ENCODE measurements at places on chromosomes 12 and 14. TPM values are rescaled to one million over a fixed set of nuclear protein-coding genes. Genes with fewer than 3 reads are reported as not detected.

DNA sequence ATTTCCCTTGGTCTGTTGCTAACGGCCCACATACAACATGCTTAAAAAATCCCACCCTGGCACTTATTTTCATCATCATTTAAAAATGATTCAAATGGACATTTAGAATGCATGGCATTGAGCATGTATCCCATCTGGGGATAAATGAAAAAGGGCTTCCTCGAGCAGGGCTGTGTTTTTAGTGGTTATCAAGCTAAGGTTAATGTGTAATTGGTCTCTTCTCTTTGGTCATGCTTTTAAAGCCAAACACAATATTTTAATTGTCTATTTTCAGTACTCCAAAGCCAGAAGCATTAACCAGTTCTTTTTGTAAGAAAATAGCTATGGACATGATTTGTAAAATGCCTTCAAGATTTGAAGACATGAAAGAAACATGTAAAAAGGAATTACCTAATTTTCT lies 1.9 kb upstream of the TRHDE start:
- no peak for DNase-seq

DNA sequence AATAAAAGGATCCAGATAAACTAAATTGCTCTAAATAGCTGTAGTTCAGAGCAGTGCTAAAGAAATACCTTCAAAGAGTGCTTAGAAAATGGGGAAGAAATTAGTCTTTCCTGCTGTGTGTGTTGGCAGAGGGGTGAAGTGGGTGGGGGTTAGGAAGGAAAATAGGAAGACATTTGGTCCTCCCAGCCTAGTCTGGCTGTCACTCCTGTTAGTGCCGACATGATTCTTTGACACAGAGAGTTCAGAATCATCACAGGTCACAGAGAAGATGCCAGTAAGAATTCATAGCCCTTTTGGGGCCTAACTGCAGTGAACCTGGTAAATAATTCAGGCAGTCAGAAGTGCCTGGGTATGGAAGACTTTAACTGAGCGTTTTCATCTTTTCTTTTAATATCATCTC lies 74.8 kb downstream of the FLRT2 start:
- no peak for DNase-seq

GRCh38 chr12:110245369-110245772 lies 35.7 kb upstream of the ATP2A2 start:
- no peak for DNase-seq

- no peak for DNase-seq
These were observed 683.4 kb downstream of the TMEM121 start for GRCh38 chr14:106209755-106210154.

DNA sequence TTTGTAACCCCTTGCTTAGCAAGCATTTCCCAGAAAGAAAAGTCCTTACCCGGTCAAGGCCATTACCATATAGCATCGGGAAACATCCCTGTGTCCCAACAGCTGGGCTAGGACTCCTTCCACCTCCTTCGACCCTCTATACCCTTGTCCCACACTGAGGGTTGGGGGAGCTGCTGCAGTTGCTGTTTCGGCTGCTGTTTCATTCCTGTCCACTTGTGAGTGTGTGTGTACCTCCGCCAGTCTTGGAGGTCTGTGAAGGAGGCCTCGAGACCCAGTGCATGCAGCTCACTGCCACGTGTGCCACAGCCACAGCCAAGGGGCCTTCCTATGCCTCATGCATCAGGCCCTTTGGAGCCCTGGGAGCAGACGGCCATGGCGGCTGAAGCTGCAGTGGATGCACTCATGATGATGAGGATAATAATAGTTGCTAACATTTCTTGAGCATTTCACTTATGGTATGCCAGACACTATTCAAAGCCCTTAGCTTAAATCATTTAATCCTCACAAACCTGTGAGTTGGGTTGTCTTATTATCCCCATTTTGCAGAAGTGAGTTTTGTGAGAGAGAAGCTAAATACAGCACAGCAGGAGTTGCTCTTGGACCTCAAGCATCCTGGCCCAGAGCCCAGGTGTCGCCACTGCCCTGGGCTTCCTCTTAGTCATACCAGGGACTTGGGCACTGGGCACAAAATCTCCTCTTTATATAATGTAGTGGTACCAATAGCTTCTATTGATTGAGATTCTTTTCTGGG lies 156.5 kb downstream of the PRKCH start:
- DNase-seq, result peak; percentile 56

- peak; percentile 64 for DNase-seq
These were observed 188.5 kb downstream of the ALX1 start for GRCh38 chr12:85468356-85469157.

DNA sequence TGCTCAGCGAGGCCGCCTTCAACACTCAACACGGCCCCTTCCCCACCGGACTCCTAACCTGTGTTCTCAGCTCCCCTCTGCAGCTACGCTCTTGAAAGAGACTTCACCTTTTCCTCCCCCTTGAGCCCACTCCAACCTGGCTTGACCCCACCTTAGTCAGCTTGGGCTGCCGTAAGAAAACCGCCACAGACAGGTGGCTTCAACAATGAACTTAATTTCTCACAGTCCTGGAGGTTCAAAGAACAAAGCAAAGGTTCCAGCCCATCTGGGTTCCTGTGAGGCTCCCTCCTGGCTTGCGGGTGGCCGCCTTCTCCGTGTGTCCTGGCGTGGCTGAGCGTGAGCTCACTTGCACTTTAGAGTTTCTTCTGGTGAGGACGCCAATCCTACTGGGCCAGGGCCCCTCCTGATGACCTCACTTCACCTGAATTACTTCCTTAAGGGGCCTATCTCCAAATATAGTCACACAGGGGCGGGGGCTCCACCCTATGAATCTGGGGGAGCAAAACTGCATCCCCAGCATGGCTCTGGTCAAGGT lies 138.8 kb downstream of the CALM1 start:
- no peak for DNase-seq

DNA sequence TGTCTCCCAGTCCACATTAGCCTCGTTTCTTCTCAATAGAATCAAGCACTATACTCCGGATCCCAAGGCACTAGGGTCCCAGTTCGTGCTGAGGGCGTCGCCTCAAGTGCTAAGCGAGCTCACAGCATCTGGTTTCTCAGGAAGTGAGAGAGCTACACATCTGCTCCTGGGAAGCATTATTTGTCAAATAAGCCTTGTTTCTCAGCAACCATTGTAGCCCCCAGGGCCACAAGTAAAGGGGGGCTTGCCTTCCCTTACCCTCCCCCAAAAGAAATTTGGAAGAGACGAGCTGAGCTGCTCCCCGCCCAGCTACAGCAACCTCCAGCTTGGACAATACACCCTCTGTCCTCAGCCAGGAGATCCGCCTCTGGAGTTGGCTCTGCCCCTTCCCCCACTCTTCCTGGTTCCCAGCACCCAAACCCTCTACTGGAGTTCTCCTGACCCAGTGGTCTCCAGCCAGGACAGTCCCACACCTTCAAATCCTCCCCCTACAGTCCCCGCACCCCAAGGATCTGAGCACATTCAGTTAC lies 5.7 kb upstream of the TNS2 start:
- DNase-seq, result no peak

DNA sequence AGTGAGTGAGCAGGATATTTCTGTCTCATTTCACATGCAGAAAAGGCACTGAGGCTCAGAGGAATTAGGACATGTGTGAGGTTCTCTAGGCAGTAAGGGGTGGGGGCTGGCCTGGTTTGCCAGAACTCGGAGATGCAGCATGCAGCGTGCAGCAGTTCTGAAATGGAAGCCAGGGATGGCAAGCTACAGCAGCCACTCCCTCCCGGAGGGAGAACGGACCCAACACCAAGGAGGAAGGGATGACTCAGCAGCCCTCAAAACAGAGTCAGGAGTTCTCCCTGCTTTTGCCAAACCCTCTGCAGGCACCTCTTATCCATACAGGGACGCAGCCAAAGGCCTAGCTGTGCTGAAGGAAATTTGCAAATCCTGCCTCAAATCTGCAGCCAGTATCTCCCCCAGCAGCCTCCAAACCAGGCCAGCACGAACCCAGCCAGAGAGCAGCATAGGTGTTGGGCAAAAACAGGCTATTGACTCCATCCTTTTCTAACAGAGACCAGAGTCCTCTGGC lies 10.3 kb upstream of the SERPINA3 start:
- DNase-seq, result peak; percentile 71

- DNase-seq, result no peak
These were observed 7.4 kb downstream of the TTC6 start for GRCh38 chr14:37602605-37603453.

GRCh38 chr12:53113136-53113705 lies 9.9 kb downstream of the SOAT2 start:
- no peak for DNase-seq

The TMEM30B gene
- total RNA-seq, result not detected

The DCAF5 gene
- 3.9 TPM for total RNA-seq

DNA sequence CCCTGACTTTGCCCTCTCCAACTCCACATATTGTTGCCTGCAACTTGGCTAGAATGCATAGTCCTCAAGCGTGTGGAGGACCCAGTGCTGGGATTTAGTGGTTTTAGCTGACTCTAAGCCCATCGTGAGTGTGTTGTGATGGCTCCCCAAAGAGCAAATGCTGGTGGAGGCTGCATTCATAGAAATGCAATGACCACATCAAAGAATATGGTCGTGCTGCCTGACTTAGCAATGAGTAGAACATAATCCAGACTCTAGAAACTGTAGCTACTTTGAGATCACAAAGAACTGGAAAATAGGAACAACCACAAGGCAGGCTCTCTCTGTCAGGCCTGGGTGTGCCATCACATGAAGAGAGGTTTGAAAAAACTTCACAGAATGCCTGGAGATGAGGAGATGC lies 1.3 kb downstream of the DYRK4 start:
- DNase-seq, result no peak

- DNase-seq, result no peak
These were observed 10.1 kb downstream of the TDP1 start for GRCh38 chr14:89965839-89966238.

DNA sequence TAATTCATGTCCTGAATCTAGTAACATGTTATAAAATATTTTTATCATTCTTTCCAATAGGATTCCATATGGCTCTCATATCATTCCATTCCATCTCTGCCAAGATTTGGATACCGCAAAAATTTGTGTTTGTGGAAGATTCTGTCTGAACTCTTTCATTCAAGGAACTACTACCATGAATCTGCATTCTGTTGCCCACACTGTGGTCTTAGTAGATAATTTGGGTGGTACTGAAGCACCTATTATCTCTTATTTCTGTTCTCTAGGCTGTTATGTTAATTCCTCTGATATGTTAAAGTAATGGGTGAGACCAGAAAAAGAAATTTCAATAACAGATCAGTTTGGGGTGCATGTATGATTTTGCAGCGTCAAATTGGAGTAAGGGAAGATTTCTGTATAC lies 6.2 kb downstream of the RPL36AL start:
- DNase-seq, result no peak

The NUAK1 gene
- total RNA-seq, result 36.1 TPM

GRCh38 chr12:94147991-94148738 lies at the start of gene PLXNC1:
Gene PLXNC1, plus strand, starts transcription at chr12:94148577. Its CDS starts 395 bp downstream, at chr12:94148972.
- DNase-seq, result no peak

The SERPINA9 gene
- 0.34 TPM for total RNA-seq

- no peak for DNase-seq
These were observed 25.4 kb downstream of the CHST11 start for GRCh38 chr12:104482113-104482512.

- peak; percentile 45 for DNase-seq
These were observed 18.1 kb downstream of the RFC5 start for GRCh38 chr12:118034429-118035189.

GRCh38 chr14:101503431-101504095 lies 57.7 kb upstream of the DIO3 start:
- DNase-seq, result no peak

GRCh38 chr12:122012184-122012583 lies 9.5 kb upstream of the BCL7A start:
- no peak for DNase-seq

DNA sequence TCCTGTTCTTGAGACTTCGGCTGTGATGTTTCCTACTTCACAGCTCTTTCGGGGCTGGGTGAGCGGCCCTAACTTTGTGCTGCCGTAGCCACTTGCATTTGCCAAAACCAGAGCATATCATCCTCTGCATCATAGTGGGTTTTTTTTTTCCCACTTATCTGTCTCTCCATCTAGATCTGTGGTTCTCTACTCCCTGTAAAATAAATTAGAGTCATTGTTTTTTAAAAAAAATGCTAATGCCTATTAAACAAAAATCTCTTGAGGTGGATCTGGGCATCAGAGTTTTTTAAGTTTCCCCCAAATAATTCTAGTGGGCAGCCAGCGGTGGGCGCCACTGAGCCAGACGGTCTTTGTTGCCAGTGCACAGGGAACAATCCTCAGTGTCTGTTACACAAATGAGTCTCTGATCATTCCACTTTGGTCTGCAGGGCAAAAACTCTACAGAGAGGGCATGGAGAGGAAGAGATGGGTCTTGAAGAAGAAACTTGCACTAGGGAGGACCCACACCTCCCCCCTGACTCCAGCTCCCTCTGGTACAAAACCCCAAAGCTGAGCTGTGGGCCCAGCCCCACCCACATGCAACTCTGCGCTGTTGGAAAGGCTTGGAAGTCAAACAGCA lies 62.4 kb upstream of the BCL2L14 start:
- DNase-seq, result no peak

The HIF1A gene
- total RNA-seq, result 226 TPM

DNA sequence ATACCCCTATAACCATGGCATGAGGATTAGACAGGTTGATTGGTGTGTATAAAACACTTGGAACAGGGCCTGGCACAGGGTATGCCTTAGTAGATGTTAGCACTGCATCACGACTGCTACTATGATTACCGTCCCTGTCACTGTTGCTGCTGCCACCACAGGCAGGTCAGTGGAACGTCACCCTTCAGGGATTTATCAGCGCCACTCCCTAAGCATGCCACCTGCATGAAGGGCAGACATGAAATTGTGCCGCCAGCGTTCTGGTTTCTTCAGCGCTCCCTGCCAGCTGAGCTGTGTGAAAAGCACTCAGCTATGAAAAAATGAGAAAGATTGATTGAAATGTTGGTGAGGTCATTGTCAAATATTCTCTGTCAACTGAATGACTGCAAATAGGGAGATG lies 477.0 kb downstream of the DPF3 start:
- no peak for DNase-seq

DNA sequence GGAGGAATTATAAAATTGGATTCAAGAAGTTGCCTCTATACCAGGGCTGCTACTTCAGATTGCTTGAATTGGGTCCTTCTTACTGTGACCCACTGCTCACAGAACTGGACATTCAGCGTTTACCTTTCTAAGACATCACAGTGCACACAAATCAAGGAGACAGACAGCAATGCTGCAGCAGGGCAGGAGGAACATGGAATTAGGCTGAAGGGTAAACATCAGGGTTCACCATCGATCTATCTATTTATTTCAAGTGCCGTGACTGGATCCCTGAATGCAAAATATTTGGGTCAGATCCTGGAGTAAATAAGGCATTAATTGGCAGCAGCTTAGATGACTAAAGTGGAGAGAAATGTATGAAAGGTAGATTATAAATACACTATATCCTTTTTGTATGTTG lies 76.9 kb upstream of the HMGA2 start:
- no peak for DNase-seq

GRCh38 chr12:45833401-45833800 lies 103.9 kb downstream of the ARID2 start:
- DNase-seq, result no peak

Data from A172 (cell line).